ENCODE measurements at places on chromosomes 3 and 15.
A peak's percentile ranks its signal among the peaks of the same experiment; 100 is the strongest.

DNA sequence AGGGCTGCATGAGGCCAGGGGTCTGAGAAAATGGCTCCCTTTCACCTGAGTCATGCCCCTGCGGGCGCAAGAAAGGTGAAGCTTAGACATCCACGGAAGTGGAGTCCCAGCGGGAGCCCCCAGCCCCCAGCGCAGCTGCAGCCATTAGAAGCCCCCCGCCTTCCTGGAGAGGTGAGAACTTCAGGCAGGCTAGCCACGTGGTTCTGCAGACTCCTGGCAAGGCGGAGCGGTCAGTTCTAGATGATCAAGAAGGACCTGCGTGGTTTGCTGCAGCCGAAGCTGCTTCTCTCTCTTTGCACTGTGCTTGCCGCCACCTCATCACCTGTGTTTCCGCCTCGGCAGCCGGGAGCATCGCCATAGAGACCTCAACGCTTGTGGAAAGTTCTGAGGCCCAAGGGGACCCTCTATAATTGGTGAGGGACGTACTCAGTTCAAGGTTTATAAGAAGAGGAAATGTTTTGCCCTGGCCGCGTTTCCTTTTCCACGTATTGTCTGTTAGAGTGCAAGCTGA is 15.8 kb upstream of the KCNMB3 start:
- DNase-seq = no peak

GRCh38 chr3:177596816-177597271 is 399.6 kb upstream of the TBL1XR1 start:
- DNase-seq = peak; percentile 84

DNA sequence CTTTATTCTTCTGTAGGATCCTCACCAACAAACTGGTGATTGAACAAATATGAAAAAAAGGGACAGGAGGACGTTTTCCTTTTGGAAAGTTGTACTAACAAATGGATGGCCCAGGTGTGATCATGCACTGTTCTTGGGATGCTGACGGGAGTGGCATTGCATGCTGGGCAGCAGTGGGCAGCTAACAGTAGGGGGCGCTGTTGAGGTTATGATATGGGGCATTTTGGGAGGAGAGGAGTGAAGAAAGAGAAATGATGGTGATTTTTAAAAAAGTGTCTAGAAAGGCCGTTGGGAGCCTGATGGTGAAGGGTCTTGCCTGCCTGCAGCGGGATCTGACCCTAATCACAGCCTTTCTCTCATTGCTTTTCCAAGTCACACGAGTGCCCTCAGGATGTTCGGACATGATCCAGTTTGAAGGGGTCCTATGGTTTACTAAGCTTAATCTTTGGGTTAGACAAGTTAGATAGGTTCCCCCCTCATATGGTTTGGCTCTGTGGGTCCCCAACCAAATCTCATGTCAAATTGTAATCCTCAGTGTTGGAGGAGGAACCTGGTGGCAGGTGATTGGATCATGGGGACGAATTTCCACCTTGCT is 46.2 kb upstream of the PRTG start:
- DNase-seq = no peak

DNA sequence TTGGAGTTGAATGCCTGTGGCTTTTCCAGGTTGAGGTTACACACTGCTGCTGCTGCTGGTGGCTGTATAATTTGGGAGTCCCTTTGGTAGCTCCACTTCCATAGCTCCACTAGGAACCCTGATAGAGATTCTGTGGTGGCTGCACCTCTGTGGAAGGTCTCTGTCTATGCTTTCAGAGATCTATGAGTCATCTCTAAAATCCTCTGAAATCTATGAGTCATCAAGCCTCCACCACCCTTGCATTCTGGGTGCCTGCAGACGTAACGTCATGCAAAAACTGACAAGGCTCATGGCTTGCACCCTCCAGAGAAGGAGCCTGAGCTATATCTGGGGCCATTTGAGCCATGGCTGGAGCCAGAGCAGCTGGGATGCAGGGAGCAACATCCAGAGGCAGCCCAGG is 1037.0 kb upstream of the CFAP20DC start:
- peak; percentile 79 for DNase-seq

GRCh38 chr3:171806200-171807128 is 3.8 kb downstream of the PLD1 start:
- peak; percentile 89 for DNase-seq

DNA sequence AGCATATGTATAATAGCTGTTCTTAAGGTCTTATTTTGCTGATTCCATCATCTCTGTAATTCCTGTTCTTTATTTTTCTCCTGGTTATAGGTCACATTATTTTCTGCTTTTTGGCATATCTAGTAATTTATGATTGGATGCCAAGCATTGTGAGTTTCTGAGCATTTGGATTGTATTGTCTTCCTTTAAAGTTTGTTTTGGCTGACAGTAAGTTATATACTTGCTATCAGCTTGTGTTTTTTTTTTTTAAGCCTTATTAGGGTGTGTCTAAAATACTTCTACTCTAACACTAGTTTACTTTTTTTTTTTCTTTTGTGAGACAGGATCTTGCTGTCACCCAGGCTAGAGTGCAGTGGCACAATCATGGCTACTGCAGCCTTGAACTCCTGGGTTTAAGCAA is 10.1 kb downstream of the MKRN2 start:
- DNase-seq = no peak

- no peak for DNase-seq
Measured at GRCh38 chr15:101056366-101057334, 137.5 kb downstream of the LRRK1 start.

DNA sequence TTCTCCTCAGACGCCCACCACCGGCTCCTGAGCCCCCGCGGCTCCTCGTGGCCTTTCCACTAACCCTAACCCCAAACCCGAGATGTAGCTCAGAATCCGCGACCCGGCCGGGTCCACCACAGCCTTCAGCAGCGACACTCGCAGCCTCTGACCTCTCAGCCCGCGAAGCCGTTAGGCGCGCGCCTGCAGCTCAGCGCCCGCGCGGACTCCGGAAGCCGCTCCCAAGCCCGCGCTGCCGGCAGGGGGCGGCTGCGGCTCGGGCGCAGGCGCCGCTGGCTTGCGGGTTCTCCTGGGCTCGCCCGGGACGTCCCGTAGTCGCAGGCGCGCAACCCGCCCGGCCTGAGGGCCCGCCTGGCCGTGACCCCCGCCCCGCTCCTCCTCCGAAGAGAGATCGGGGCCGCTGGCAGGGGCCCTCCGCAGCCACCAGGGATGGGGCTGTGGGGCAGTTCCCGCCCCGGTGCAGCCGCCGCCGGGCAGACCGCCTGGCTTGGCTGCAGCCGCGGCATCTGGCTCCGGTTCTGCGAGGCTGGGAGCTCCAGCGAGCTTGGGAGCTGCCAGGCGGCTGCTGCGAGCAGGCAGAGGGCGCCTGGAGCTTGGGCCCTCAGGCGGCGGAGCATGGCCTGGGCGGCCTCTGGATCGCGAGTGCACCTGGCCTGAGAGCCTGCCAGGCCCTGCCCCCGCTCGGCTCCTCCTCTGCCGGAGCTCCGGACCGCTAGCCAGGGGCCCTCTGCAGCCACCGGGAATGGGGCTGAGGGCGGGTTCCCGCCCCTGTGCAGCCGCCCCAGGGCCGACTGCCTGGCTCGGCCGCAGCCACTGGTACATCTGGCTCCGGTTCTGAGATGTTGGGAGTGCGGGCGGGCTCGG is 120.7 kb downstream of the LMLN start:
- DNase-seq = peak; percentile 72

DNA sequence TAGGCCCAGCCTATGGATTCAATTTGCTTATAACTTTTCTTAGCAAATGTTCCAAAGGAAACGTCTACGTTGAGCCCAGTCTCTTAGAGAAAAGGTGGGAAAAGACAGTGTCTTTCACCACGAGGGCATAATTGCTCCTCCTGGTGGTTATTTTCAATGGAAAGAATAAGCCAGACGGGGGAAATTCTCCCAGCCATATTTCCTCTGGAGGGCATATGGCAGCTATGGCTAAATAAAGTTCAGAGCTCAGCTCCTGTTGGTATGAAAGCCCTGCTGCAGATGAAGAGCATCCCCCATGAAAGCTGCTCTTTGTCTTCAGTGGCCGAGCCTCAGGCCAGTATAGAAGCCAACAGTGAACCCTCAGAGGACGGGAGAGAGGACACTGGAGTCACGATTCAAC is 297.9 kb downstream of the RYR3 start:
- peak; percentile 8 for DNase-seq

DNA sequence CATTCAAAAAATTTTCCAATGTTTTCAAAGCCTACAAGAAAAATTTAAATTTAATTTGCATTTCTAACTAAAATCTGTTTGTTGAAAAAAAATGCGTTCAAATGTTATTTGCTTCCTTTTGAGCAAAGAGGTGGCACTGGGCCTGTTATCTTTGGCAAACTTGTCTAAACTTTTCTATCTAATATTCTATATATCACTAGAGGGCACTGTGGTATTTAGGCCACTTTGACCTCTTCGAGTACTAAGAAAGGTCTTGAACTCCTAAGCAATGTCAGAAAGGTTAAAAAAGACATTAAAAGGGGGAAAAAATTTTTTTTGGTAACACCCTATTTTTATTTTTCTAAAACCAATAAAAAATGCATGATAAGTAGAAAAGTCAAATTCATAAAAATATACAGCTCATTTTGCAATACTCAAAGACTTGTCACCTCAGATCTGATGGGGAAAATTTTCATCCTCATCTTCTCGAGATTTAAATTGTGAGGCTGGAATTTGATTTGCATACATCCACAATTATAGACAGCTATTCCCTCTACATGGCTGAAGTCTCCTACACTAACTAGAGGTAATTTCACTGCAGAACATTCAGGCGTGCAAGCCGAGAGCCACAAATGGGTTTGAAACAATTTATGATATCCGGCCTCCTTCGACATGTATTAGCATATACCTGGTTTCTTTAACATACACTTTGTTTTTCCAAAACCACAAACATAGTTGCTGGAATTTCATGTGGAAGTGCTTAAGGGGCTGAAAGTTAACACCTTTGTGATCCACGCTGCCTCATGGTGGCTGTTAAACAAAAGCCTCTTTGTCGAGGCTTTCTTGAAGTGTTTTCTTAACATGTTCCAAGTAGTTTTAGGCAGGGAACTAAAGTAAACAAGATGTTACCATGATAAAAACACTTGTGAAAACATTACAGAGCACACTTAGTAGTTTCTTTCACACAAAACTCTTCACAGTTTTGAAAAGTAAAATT is 576.4 kb downstream of the FOXP1 start:
- peak; percentile 22 for DNase-seq

- no peak for DNase-seq
Measured at GRCh38 chr15:65089206-65089824, 12.8 kb downstream of the KBTBD13 start.

DNA sequence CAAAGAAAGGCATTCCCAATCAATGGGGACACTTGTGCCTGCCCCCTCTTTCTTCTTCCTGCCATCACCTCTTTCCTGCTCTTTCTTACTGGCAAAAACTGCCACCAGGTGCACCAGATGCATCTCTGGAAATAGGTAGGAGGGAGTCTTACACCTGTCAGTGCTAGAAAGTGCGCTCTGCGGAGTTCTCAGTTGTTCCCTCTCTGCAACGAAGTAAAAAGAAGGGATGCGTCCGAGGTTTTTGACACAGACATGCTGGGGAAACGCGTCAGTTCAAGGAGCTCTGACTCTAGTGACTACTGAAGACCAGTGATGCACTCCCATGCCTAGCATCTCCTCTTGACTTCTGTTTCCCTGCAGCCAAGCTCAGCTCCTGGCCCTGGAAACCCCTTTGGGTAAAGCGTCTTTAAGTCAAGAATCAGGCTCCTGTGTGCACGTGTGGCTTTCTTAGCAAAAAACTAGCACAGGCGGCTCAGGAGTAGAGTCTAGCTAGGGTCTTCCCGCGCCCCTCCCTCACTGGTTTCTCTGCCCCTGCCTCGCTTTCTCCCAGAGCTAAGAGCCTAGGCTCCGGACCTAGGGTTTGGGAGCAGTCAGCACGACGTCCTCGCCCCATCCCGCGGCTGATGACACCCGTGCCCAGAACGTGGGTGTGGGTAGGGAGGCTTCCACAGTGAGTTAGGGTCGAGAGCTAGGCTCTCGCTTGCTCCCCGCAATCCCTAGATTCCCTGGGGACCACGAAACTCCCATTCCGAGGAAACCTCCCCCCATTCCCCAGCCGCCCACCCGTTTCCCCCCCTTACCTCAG is 564 bp upstream of the GRM7 start:
- DNase-seq = no peak

- no peak for DNase-seq
Measured at GRCh38 chr15:70142072-70142321, 44.3 kb upstream of the TLE3 start.

DNA sequence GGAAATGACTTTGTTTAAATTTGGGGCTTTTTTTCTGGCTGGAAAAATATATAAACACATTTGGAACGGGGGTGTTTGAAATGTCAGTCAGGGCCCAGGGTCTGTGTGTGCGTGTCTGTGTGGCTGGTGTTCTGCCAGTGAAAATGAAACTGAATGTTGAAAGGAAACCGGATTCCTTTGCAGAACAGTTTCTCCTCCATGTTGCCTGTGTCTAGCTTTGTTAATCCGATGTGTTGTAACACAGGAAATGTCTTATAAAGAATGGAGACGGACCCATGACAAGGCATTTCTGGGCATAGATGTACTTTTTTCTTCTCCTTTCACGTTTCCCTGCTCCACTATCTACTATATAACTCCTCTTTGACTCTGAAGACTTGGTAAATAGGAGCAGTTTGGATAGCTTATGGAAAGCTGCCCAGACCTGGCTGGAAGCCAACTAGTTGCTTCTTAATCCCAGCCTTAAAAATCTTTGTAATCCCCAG is 2.8 kb downstream of the SQOR start:
- DNase-seq = peak; percentile 84

- DNase-seq = no peak
Measured at GRCh38 chr3:57036952-57037351, 23.5 kb upstream of the SPATA12 start.

DNA sequence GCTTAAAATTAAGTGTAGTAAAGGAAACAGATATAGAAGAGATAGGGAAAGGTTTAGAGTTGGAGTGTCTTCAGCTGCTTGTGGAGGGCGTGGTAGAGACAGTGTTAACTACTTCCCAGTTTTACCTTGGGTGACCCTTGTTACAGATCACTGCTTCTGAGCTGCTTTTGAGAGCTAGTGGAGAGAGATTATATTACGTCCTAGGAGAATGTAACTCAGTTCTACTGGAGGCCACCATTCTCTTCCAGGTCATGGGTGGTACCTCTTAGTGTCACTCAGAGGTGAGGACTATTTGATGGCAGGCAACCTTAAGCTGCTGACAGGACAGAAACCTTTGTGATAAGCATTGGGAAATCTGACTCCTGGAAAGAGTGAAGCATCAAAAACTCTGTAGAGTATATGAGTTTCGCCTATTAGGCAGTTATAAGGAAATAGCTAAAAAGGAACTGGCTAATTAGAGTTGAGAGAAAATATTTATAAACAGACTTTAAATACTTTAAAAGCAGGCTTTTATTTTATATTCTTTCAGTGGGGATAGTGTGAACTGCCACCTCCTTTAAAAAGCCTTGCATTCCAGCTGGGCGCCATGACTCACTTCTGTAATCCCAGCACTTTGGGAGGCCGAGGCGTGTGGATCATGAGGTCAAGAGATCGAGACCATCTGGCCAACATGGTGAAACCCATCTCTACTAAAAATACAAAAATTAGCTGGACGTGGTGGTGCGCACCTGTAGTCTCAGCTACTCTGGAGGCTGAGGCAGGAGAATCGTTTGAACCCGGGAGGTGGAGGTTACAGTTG is 106.5 kb downstream of the ZNF609 start:
- peak; percentile 28 for DNase-seq

- DNase-seq = no peak
Measured at GRCh38 chr3:47817609-47818008, 14.7 kb downstream of the DHX30 start.

GRCh38 chr3:160458151-160458550 is 8.6 kb upstream of the TRIM59 start:
- no peak for DNase-seq

Data from M059J (cell line).